ENCODE measurements at places on chromosomes 6 and 20.
A peak's percentile ranks its signal among the peaks of the same experiment; 100 is the strongest.

DNA sequence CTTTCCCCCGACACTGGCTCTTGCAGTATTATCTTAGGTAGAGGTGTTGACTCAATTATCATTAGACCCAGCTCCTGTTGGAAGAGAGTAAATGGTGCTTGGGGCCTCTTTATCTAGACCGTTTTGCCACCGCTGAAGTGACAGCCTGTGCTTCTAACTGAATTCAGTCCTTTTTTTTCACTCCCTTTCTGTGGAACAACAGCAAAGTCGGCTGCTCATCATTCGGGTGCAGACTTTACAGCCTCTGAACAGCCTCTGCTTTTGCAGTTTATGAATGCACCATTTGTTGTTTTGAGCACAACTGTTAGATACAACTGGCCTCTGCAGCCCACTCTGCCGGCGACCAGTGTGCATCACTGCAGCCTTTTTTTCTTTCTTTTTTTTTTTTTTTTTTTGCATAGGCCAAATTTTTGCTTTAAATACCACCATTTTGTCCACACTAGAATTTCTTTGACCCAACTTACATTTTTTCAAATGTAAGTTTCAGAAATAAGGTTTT, 35.8 kb downstream of the RREB1 start:
- no peak for DNase-seq

DNA sequence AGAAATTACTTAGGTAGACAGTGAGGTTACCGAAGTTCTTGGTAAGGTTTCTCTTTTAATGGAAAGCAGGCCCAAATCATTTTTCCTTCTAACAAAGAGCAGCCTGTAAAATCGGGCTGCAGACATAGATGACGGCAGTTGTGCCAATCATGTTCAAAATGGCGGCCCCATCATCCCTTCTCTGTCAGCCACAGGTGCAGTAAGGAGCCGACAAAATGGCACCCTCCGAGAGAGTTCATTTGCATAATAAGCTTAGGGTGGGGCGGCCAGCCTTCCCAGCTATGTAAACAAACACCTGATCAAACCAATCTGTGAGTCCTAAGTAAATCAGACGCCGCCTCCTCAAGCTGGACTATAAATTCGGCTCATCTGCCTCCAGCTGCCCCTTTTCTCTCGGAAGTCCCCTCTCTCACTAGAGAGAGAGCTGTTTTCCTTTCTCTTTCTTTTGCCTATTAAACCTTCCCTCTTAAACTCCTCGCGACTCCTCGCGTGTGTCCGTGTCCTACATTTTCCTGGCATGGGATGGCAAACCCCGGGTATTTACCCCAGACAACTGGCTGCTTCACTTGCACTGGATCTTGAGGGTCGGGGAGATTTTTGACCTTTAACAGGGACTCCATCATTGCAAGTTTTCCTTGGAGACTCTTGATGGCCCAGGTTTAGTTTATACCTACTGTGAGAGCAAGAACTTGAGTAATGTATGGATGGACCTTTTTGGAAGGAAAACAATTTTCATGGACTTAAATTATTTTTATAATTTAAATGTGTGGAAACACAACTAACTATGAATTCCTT, 8.9 kb upstream of the DDR1 start:
- no peak for DNase-seq

DNA sequence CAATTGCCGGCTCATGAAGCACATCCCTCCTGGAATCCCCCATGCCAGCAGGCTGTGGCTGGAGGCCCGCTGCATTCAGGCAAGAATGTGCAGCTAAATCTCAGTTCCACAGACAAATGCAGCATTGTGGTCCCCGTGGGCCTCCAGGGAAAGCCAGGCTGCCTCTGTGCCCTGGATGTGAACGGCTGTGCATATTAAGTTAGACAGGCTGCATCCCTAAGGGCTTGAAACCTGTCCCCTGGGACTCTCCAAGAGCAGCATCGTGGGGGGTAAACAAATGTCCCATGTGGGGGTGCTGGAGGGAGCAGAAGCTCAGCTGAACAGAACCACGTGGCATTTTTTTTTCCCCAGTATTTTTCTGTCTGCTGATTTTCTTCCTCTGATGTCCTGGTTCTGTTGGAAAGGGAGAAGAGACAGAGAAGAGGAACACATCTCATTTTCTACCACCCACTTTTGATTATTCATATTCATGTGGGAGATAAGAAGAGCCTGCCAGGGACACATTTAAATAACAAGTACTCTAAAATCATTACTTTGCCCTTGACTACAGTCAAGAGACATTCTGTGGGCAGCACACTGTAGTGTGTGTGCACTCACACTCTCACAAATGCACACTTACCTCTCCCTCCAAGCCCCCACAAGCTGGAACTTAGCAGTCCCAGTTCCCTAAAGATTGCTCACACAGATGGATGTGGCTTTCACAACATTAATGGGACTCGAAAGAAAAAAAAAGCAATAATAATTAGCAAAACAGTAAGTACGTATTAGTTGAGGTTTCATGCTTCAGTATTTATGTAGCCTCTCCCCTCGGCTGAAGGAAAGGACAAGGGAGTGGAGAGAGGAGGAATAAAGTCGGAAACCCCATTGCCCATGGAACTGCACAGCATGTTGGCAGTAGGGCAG, 16.9 kb downstream of the GFOD1 start:
- DNase-seq, result no peak

GRCh38 chr20:60762386-60762785, 489.7 kb upstream of the CDH4 start:
- no peak for DNase-seq

DNA sequence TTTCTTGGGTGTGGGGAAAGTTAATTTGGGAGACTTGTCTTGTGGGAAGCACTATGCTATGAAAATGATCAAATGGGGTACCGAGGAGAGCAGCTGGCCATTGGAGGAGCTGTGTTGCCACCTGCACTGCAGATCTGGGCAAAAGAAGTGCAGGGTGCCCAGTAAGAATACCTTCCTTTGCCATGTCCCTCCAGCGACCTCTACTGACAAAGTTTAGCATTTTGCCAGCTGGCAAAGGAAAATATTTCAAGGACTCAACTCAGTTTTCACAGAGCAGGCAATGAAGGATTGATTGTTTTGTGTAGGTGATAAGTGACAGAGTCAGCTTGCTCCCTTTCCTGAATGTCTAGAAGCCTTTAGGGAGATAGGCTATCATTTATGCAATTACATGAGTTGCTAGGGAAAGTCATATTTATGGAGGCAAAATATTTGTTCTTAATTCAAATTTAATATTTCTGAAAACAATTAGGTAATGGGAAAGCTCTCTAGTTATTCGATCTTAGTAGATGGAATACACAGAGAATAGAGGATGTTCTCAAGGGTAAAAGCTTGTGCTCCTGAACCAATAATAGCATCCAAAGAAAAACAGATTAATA, 118.4 kb downstream of the FARS2 start:
- peak; percentile 35 for DNase-seq

DNA sequence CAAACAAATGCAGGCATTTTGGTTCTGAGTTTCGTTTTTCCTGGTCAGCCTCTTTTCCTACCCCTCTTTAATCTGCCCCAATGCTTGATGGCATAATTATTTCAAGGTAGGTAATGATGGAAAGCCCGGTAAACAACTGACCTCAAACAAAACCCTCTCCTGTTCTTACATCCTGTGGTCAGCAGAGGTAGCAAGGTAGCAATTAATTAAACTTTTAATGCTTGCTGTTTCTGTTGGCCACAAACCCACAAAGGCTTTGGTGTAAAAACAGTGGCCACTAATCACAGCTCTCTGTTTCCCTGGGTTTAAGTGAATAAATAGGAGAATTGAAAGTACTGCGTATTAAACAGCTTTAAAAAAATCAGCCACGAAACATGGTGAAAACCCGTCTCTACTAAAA, 261.5 kb upstream of the SOX4 start:
- no peak for DNase-seq

GRCh38 chr6:6090861-6091607, 84.3 kb upstream of the NRN1 start:
- DNase-seq, result no peak

GRCh38 chr6:33391922-33392594, 435 bp downstream of the KIFC1 start:
- no peak for DNase-seq

GRCh38 chr20:13862245-13862644, 77.4 kb downstream of the NDUFAF5 start:
- no peak for DNase-seq

GRCh38 chr20:6940048-6940447, 172.6 kb downstream of the BMP2 start:
- DNase-seq, result peak; percentile 37

DNA sequence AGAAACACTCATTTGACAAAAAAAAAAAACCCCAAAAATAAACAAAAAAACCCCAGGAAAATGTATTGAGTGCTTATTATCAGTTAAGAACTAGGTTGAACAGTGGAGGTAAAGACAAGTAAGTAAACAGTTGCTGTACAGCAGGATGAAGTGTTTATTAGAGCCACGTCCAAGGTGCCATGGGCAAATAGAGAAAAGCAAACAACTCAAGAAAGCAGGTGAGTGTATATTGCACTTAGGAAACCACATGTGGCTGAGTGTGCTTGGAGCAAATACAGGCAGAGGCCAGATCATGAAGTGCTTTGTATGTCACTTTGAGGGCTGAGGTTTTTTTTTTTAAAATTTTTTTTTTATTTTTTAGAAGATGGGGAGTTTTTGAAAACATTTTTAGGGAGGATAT, 98.3 kb downstream of the MACROD2 start:
- DNase-seq, result no peak

GRCh38 chr6:163262080-163262479, 152.4 kb upstream of the QKI start:
- no peak for DNase-seq

DNA sequence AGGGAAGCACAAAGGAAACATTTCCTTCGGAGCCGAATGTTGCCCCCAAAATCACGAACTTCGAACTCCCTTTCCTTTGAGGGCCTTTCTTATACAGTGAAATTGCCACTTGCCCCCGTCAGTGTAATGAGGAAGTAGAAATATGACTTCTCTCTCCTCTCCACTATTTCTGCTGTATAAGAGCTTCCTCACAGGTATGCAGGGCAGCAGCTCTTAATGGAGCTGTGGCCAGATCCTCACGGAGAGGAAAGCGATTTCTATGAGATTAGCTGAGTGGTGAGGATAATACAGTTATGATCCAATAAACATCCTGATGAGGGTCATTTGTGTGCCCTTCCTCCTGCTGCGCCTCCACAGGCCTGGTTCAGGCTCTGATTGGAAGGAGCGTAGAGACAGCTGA, 10.8 kb upstream of the CPNE5 start:
- DNase-seq, result no peak

DNA sequence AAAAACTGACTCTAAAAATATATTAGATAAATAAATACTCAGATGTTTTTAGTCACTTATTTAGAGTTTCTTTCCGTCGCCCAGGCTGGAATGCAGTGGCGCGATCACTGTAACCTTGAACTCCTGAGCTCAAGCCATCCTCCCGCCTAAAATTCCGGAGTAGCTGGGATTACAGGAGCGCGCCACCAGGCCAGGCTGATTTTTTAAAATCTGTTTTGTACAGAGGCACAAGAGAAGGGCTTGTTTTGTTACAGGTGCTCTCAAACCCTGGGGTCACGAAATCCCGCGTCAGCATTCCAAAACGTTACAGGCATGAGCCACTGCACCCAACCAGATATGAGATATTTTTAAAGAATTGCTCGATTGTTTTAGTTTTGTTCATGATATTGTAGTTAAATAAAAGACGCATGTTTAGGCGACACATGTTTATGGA, 40.7 kb upstream of the BTN3A2 start:
- no peak for DNase-seq

- no peak for DNase-seq
These were observed 50.4 kb downstream of the TOP1 start for GRCh38 chr20:41079066-41079465.

DNA sequence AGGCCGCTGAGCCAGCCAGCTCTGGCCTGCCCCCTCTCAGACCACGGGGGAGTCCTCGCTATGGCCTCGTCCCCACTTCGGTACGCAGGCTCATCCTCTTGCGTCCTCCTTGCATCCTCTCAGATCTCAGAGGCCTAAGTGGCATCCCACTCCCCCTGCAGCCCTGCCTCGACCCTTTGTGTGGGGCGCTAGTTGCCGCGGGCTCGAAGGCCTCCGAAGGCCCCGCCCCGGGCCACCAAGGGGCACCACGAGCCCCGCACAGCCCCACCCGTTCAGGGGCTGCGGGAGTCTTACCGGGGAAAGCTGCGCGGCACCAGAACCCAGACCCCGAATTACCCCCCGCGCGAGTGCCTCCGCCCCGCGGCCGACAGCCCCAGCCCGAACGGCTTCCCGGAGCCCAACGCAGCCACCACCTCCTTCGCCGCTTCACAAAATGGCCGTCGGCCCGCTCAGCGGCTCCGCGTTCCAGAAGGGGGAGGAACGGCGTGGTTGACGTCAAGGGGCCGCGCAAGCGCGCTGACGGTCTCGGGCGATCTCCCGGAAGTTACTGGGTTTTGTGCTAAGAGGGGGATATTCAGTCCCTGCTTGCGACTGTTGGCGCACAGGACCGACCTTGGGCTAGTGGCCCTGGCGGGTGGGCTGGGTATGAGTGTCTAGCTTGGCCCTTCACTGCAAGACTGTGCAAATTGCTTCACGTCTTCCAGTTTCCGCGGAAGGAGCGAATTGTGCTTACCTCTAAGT, at the start of the genes CPNE1 and RBM12:
CPNE1 (minus strand) TSS at position 435 of the 741 bp plus-strand sequence. CDS start 31,977 bp downstream, outside the sequence.
RBM12 (minus strand) TSS at position 435 of the 741 bp plus-strand sequence. CDS start 9,578 bp downstream, outside the sequence.
- DNase-seq, result peak; percentile 83

- DNase-seq, result no peak
These were observed 49.4 kb upstream of the NFATC2 start for GRCh38 chr20:51591871-51592270.

GRCh38 chr6:5341845-5342244, 80.5 kb downstream of the FARS2 start:
- DNase-seq, result no peak

GRCh38 chr20:35002426-35003210, 47.0 kb downstream of the MYH7B start:
- no peak for DNase-seq

DNA sequence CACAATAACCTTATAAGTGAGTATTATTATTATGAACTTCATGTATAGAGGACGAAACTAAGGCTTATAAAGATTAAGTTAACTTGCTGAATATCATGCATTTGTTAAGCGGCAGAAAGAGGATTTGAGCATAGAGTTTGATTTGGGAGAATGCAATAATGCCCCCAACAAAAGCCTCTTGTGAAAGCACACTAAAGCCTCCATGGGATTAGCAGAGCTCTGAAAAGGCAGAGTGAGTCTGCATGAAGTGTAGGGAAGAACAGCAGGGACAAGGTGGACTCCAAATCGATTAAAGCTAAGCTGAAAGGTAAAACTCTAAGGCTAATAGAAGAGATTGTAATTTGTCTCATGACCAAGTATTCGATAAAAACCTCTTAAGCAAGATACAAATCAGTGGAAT, 100.3 kb downstream of the SH3BGRL2 start:
- DNase-seq, result no peak

GRCh38 chr20:17631576-17632319, 50.3 kb downstream of the RRBP1 start:
- DNase-seq, result no peak

GRCh38 chr20:59138114-59138748, 25.4 kb upstream of the ZNF831 start:
- no peak for DNase-seq

DNA sequence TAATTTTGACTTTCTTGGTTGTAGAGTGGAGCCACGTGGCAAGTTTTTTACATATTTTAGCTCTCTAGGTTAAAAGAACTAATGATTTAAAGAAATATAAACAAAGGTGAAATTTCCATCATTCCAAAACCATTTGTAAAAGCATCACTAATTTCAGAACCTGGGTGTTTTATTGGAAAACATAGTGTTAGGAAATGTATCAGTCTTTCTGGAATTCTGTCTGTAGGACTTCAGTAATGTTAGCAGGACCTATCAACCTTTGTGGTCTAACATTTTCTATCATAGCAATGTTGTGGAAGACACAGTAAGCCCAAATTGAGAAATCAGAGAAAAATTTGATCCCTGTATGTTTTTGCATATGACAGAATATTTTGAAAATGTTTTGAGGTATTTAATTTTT, 28.3 kb downstream of the L3MBTL3 start:
- DNase-seq, result no peak

Measured in CMK (cell line).